Astrocyte of the spinal cord (primary cell): ENCODE measurements at places on chromosomes 3 and 15.

DNA sequence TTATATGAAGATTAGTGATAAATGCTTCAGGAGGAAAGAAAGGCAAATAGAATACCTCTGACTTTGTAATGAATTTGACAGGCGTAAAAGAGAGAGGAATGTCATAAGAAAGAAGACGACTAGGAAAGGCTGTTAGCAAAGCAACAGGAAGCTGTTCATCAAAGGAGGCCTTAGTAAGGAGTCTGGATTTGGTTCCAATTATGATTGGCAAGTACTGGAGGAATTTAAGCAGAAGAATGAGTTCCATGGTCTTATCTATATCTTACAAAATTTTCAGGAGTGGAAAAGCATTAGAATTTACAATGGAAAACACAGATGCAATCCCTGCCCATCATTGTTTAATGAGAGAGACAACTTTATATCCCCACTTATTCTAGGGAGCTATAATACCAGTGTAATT lies 13.8 kb downstream of the PLSCR1 start:
- no peak for DNase-seq

DNA sequence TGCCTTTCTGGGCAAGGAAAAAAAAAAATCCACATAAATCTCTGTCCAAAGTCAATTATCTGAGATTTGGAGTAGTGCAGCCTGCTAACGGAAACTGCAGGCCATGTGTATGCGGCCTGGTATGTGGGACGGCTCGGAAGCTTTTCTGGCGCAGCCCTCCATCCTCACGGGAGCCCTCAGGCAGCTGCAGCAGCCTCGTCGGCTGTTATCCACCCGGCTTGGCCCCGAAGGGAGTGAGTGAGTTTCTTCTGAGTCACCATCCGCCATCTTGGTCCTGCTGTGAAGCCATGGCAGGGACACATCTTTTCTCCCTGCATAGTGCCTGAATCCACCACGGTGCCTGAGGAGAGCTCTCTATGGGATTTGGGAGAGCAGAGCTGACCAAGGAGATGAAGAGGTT lies 62.8 kb downstream of the POLR2M start:
- peak; percentile 43 for DNase-seq

- DNase-seq = no peak
Observed at GRCh38 chr3:71245971-71246880, 337.3 kb downstream of the FOXP1 start.

DNA sequence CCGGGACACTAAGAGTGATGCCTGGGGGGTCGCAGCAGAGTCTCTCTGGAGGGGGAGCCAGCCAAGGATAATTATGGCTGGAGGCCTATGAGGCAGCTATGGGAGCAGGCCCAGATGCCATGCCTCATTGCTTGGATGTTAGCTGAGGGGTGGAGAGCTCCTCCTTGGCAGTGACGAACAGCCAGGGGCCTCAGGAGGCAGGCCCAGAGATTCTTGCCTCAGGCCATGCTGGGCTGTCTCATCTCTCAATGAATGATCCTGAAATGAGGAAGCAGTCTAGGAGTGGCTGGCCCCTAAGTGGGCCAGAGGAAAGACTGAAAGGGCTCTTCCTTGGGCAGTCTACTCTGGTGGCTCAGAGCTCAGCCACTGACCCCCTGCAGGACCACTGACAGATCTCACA lies 21.3 kb downstream of the KIF9 start:
- DNase-seq = no peak

DNA sequence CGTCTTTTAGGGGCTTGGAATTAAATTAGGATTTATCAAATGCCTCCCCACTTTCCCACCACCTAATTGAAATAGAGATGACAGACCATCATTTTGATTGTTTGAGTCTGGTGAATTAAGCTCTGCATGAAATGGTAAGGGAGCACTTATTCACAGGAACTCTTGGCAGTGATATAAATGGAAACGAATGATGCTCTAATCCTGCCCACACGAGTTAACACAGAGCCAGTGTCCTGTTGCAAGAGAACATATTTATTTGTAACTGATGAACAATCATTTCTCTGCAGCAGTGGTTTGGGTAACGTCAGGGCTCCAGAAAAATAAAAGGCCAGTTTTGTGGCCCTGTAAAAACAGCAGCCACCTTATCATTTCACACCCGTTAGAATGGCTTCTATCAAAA lies 163.3 kb downstream of the FEZF2 start:
- no peak for DNase-seq

DNA sequence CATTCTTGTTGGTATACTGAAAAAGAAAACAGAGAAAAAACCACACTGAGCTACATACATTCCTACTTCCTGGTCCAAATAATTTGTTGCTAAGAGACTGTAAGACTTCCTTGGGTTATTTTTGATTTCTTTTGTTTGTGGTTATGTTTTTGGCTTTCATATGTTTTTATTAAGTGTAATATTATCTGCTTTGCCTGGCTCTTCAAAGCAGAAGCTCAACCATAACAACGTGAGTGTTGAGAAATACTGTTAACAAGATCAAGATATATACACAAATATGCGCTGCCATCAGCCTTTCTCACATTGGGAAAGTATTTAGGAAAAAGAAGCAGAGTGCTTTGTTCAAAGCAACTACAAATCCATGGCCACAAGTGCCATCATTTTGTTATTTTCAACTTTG lies 556.2 kb upstream of the CBLB start:
- DNase-seq = peak; percentile 81

DNA sequence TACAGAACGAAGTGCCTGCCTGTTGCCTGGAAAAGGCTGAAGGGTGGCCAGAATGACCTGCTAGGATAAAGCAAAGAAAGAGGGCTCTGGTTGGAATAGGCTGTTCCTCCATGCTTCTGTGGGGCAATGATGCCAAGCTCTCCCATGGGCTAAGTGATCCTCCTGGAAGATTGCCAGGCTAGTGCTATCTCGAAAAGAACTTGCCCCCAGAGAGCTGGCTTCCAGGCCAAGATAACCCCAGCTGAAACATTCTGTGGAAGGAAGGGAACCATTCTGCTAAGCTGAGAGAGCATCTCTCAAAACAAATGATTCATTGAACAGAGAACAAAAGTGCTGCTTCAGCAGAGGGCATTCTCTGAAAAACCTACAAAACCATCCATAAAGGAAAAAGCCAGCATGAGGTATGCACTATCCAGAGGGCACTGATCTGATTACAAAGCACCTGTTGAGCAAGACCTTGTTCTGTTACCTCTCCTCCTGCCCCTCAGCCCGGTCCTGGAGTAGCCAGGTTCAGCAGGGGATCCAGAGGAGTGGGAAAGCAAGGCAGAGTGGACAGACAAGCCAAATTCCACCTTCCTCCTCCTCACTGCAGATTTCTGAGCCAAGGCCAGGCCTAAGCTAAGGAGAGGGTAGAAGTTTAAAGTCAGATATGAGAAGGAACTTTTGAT lies 31.9 kb upstream of the SPRED1 start:
- DNase-seq = no peak

GRCh38 chr3:134090031-134090430 lies 60.3 kb upstream of the SLCO2A1 start:
- no peak for DNase-seq

DNA sequence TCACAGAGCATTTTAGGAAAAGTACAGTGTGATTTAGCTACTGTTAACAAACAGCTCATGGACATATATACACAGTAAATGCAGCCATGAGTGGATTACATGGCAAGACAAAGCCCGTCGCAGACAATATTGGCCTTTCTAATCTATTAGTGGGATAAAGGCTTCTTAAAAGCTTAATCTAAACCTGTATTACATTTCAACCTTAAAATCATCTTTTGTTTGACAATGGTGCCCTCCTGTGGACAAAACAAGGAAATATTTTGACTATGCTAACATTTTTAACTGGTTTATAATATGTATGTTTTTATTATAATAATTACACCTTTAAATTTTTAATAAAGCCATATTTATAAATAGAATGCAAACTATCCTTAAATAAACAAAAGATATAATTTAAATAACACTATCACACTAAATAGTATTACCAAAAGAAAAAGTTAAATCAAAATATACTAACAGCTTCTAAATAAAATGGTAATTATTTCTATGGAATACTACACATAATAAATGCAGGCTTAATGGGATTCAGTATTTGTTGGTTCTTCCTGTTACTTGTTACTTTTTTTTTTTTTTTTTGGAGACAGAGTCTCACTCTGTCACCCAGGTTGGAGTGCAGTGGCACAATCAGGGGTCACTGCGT lies 38.6 kb downstream of the TAFA4 start:
- DNase-seq = peak; percentile 51

GRCh38 chr15:68300115-68300940 lies 22.8 kb downstream of the FEM1B start:
- no peak for DNase-seq

DNA sequence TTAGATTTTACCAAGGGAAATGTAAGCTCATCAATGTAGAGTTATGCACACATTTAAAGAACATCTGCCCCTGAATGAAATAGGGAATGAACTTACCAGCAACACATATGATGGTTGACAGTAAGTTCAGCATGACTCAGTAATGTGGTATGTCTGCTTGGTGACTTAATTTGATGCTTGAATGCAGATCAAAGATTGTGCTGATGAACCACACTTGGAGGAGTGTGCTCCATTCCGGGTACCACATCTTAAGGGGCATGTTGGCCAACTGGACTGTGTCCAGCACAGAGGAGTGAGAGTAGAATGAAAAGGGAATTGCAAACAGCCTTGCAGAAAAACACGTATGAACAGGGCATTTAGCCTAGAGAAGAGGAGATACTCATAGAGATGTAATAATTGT lies 171.0 kb upstream of the RARB start:
- DNase-seq = peak; percentile 83

GRCh38 chr15:85704720-85705429 lies 89.8 kb downstream of the KLHL25 start:
- no peak for DNase-seq

DNA sequence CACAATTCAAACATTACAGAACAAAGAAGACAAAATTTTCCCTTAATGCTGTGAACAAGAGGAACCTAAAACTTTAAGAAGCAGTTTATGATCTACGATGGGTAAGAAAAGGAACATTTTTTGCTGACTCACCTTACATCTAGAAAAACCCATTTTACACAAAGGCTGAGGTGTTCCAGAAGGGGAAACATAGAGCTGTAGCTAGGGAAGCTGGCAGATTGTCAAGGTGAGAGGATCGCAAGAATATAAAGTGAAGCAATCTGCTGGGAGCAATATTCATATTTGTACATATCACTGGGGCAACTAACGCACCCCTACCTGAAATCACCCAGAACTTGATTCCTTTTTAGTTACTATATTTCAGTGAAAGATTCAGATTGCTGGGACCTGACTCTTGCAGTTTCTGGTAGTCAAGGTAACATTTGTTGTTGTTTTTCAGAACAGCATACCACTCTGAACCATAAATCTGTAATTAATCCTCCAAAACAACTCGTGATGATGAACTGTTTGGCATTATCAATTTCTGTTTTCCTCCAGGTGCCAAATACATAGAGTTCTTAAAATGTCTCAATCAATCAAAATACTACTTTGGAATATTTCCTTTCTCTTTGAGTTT lies 184.1 kb upstream of the LRRC3B start:
- DNase-seq = peak; percentile 0

GRCh38 chr3:148318240-148318639 lies 379.5 kb upstream of the AGTR1 start:
- no peak for DNase-seq

DNA sequence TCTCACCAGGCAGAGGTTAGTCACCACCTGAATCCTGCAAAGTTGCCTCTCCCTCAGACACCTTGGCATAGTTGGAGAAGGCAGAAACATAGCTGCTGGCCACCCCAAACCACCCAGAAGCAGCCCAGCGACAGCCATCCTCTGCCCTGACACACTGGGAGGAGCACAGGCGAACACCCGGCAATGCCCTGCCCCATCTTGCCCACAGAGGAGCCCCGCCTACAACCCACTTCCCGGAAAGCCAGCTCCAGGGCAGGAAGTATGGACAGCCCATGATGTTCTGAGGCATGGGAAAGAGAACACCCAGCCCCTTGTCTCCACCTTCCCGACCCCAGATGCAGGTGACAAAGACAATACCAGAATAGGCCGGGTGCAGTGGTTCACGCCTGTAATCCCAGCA lies 12.6 kb upstream of the SHISA5 start:
- DNase-seq = no peak
